Activated naive CD8-positive, alpha-beta T cell treated with anti-CD3 and anti-CD28 coated beads for 36 hours (primary cell): ENCODE measurements at places on chromosomes 6 and 20. TPM values are rescaled to one million over a fixed set of nuclear protein-coding genes. Genes with fewer than 3 reads are reported as not detected.

The DOP1A gene
- 8.1 TPM for total RNA-seq

GRCh38 chr6:155389130-155389529, 66.5 kb downstream of the NOX3 start:
- H3K4me3 ChIP-seq, result no peak overlapping the region
- peaks cover 2% of the 10 kb centered on the region for H3K4me1 ChIP-seq
- no peak for DNase-seq
- H3K27me3 ChIP-seq, result no peaks in the 10 kb centered on the region

DNA sequence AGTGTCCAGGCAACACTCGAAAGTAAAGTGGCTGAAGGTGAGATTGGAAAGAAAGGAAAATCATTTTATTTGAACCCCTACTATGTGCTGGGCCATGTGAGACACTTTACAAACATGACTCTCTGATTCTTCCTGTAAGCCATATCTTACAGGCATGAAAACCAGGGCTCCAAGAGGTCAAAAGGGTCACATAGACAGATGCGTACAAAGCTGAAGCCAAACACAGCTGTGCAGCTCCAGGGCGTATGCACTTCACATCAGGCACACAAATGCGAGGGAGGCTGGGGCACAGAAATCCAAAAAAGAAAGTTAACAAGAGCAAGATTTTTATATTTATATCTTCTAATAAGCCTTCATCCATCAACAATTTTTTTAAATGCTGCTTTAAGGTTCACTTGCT, 176.5 kb downstream of the PHACTR1 start:
- no peak for DNase-seq
- no peaks in the 10 kb centered on the region for H3K4me1 ChIP-seq
- peaks cover 5% of the 10 kb centered on the region for H3K27me3 ChIP-seq

The VEGFA gene
- 51.9 TPM for total RNA-seq

- H3K4me1 ChIP-seq, result no peaks in the 10 kb centered on the region
- no peaks in the 10 kb centered on the region for H3K36me3 ChIP-seq
- no peak overlapping the region for H3K27ac ChIP-seq
- DNase-seq, result no peak
Observed at GRCh38 chr6:165837948-165838745, 175.1 kb upstream of the PDE10A start.

DNA sequence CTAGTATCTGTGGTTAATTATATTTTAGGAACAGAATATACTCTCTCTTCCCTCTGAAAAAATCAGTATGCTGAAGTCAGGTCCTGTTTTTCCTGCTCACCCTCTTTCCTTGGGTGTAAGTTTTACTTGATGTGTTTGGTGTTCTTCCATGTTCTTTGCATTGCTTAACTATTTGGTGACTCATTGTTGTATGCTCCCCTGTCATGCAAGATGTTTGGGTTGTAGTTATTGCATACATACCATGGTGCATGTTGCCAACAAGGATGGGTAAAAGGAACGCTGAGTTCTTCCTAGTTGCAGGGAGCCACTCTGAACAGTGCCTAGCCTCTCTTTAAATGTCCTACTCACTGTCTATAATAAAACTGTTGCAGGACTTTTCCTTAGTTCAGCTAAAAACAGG, 207.9 kb upstream of the LAMP5 start:
- no peaks in the 10 kb centered on the region for H3K27me3 ChIP-seq
- H3K36me3 ChIP-seq, result no peaks in the 10 kb centered on the region
- no peak overlapping the region for H3K4me3 ChIP-seq
- H3K27ac ChIP-seq, result no peak overlapping the region
- no peak for DNase-seq

GRCh38 chr6:79895382-79896074, 51.8 kb downstream of the ELOVL4 start:
- H3K4me3 ChIP-seq, result no peak overlapping the region
- H3K4me1 ChIP-seq, result no peaks in the 10 kb centered on the region
- no peak for DNase-seq
- no peaks in the 10 kb centered on the region for H3K36me3 ChIP-seq
- H3K27me3 ChIP-seq, result peaks cover 6% of the 10 kb centered on the region

- H3K27ac ChIP-seq, result peak overlapping the region; percentile 95
- peaks cover 29% of the 10 kb centered on the region for H3K27me3 ChIP-seq
- H3K4me3 ChIP-seq, result peak overlapping the region; percentile 89
- peaks cover 34% of the 10 kb centered on the region for H3K36me3 ChIP-seq
Observed at GRCh38 chr6:26157251-26158075, 70.2 kb downstream of the HFE start.

DNA sequence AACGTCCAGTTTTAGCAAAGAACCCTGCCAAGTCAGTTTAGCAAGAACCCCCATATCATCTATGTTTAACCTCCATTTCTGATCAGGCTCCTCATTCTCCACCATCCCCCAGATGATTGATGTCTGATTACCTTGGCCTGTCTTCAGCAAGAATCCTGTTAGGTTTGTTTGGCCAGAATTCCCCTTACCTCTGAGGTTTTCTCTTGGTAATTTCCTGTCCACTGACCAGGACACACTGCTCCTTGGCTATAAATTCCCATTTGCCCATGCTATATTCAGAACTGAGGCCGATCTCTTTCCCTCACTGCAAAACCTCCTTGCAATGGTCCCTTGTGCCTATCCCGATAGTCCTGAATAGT, 27.0 kb downstream of the ZNF311 start:
- DNase-seq, result no peak
- H3K36me3 ChIP-seq, result peaks cover 4% of the 10 kb centered on the region
- peaks cover 50% of the 10 kb centered on the region for H3K27me3 ChIP-seq
- H3K27ac ChIP-seq, result no peak overlapping the region

The WFDC2 gene
- not detected for total RNA-seq
